T1000 (cell line): ENCODE measurements at places on chromosomes 2 and 18.

GRCh38 chr2:96207073-96207773 is 1.4 kb downstream of the STARD7 start:
- DNase-seq: no peak

- no peak for DNase-seq
These were observed 57.1 kb upstream of the RNF152 start for GRCh38 chr18:61949946-61950345.

DNA sequence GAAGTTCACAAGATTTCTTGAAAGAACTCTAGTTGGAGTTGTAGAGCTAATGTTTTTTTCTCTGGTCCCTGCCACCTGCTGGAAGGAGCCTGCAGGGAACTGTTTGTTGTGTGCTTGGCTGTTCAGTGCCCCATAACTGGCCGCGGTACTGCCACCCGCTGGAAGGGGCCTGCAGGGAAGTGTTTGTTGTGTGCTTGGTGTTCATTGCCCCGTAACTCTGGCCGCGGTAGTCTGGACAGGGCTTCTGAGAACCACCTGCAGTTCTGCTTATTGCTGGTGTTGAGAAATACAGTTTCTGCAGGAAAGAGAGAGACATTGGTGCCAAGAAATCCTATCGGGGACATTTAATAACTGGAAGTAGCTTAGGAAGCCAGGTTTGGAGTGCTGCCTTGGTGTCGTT is 58.1 kb downstream of the AGAP1 start:
- peak; percentile 6 for DNase-seq

GRCh38 chr18:36264283-36264682 is 33.2 kb upstream of the FHOD3 start:
- DNase-seq: no peak

- DNase-seq: no peak
These were observed 89.2 kb downstream of the ZBTB7C start for GRCh38 chr18:48319801-48320638.

GRCh38 chr2:116319935-116320334 is 1494.6 kb upstream of the DDX18 start:
- DNase-seq: no peak

- DNase-seq: no peak
These were observed 177.8 kb upstream of the EPAS1 start for GRCh38 chr2:46119453-46119852.

GRCh38 chr18:73933685-73934084 is 213.9 kb downstream of the FBXO15 start:
- DNase-seq: no peak

DNA sequence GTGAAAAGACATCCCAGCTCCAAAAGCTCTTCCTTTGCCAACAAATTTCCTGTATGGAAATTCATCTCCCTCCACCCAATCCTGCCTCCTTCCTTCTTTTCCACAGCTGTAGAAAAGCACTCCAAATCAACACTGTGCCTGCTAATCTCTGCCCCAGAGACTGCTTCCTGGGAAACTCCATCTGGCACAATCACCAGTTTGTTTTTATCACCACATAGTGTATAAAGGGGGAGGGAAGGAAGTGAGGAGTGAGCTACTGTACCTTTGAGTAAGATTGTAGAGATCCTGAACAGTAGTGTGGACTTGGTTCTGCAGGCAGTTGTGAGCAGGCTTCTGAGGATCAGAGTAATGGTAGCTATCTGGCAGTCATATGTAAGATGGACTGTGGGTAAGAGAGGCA is 14.7 kb upstream of the FAM237A start:
- DNase-seq: no peak

DNA sequence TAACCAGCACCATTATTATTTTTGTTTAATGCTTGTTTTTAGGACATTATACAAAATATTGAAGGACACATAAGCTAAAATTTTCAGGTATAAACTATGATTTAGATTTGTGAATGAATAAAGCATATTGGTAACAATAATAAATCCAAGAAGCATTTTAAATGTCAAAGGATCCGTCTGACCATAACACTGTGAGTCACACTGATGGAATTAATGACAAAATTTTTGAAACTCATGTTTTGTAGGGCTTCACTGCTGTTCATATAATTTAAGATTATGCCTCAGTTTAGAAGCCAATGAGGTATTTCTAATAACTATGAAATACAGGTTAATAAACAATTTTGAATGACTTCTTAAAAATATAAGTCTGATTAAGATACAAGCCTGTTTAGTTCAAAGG is 124.6 kb downstream of the TMEFF2 start:
- no peak for DNase-seq

- no peak for DNase-seq
These were observed 450.4 kb upstream of the TCF4 start for GRCh38 chr18:56038171-56039030.

DNA sequence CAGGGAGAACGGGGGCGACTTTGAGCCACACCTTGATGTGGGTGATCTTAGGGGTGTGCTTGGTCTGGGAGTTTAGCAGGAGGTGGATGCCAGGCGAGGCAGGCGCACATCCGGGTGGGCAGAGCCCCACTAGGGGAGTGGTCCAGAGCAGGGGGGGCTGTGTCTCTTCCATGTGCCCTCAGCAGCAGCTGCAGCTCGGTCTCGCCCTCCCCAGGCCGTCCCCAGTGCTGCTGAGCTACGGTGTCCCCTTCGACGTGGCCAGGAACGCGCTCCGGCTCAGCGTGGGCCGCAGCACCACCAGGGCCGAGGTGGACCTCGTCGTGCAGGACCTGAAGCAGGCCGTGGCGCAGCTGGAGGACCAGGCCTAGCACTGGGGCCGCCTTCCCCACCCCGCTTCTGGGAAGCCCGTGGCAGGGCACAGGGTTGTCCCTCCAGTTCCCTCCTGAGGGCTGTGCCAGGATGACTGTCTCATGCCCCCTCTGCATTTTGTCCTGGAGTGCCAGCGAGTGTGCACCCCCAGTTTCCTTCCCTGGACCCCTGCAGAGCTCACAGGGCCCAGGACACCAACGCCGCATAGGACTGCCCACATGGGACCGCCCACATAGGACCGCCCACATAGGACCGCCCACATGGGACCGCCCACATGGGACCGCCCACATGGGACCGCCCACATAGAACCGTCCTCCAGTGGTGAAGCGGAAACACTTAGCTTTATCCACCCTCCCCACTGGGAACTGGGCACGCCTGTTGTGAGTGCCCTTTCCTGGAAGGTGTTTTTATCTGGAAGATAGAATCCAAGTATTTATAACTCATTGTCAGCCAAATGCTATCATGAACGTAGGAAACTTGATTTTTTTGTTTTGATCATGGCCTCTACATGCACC is 1.9 kb upstream of the ESPNL start:
- peak; percentile 17 for DNase-seq

- DNase-seq: no peak
These were observed 206.0 kb downstream of the MGAT5 start for GRCh38 chr2:134459706-134460406.

DNA sequence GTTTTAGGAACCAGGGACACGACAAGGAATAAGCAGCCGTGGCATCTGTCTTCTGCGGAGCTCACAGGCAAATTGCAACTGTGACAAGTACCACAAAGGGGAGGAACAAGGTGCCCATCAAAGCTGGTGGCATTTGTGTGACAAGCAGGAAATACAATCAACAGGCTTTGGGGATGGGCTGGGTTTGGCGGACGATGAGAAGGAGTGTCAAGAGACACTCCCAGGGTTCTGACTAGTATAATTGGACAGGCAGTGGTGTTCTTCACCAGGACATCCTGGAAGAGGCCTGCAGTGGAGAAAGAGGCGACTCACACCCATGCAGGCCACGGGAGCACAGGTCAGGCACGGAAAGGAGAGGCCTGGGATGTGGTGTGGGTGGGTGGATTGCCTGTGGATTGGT is 14.2 kb upstream of the SPATA3 start:
- no peak for DNase-seq

DNA sequence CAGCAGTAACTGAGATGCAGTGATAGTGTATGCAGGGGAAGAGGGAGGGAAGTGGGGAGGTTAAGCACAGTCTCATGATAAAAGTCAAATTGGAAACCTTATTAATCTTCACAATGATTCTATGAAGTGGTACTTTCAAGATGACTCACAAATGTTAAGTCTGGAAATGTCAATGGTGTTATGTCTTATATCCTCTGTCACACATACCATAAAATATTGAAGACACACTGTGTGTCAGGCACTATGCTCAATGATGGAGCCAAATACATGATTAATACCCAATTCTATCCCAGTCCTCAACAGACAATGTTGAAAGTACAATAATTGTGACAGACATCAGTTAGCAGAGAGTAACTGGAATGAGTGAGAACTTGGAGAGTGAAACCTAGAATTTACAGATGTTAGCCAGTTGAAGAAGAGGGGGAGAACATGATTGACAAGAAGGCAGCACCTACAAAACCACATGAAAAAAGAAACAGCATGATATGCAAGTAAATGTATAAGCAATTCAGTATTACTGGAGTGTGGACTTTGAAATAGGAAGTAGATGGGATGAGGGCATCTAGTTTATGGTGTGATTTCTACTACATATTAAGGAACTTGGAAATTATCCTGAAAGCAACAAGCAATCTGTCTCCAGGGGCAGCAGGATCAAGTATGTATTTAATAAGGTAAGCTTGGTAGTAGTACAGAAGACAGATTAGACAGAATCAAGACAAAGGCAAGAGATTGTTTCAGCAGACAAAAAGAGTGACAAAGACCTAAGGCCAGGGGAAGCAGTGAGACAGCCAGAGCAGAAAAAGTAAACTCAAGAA is 107.6 kb downstream of the STRN start:
- DNase-seq: no peak

GRCh38 chr2:98134172-98135005 is 47.4 kb downstream of the VWA3B start:
- peak; percentile 13 for DNase-seq

GRCh38 chr2:68774569-68775271 is 40.1 kb downstream of the ARHGAP25 start:
- DNase-seq: no peak

- no peak for DNase-seq
These were observed 9.3 kb upstream of the TBC1D8 start for GRCh38 chr2:101160454-101160853.

DNA sequence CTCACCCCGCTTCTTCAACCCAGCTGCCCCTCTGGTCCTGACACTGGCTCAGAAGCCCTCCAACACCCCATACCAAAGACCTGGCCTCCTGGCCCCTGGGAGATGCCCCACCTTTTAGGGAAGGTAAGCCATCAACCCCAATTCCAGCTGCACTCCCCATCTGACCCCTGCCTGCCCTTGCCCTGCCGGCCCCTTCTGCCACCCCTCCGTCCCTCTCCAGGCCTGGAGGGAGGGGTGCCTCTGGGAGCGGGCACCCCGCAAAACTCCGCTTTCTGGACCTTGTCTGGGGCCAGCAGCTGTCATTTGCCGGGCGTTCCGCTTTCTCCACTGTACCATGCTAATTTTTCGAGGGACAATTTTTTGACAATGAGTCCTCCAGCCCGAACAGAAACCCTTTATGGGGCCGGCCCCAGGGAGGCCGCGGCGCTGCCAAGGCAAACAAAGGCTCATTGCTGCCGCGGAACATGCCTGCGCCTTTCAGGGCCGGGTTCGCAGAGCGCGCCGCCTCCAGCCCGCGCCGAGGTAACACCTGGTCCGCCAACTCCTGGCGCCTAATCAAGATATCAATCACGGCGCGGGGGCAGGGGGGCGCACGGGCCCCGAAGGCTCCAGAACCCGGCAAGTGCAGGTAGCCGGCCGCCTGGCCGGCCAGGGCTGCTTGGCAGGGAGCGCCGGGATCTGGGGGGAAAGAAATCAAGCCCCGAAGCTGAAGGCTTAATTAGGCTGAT is 96.0 kb downstream of the INHBB start:
- DNase-seq: no peak

DNA sequence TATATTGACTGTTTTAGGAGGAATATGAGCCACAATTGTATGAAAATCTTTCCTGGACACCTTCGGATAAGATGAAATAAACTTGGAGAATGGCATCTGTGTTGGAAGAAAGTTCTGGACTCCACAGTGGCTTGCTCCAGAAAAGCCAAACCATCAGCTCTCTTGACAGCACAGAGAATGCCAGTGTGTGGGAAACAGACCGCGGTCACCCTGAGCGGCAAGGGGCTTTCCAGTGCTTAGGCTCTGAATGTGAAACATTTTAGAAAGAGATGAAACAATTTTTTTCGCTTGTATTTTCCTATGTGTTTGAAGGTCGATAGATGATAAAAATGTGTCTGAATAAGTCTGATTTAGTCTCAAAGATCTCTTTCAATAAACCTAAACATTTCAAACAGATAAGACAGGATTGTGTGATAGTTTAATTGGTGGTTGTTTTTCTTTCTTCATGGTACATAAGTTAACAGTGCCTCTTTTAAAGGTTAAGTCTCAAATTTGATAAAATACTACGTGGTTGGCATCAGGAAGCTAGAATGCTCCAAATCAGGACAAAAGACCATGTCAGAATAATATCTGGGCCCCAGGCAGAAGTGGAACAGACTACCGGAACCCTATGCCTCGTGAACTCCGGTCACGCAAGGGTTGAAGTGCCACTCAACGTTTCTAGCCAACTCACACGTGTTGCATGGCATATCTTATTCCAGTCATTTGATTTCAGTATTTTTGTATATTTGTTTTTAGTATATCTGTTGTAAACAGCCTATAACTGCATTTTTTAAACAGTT is 28.9 kb downstream of the PTGR3 start:
- DNase-seq: no peak

DNA sequence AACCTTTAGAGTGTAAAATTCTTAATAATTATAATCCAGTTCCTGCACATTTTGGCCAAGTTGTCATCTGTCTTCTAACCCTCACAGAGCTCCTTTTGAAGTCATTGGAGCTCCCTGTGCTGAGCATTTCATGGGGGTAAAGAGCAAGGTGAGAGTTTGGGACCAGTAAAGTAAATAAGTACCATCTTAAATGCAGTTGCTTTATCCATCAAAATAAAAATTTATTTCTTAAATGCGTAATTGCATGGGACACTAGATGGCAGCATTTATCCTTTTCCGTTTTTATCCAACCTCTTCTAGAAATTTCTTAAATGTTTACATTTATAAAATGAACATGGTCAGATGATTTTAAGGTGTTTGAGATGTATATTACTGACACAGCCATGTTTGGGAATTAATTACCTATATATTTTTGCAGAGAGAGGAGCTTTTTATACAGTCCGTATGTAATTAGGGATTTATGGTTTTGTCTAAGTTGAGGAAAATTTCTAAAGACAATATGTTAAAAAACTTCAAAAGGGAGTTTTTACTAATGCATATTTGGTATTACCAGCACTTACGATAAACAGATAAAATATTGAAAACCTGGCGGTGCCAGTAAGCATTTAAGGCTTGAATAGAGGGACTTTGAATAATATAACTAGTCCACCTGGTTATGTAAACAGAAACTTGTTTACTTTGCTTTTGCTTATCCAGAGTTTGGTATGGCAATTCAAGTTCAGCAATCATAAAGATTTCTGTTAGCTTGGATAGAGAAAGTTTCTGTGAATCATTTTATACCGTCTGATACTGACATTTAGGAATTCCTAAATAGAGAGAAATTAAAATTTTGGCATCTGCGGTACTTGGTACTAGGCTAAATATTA is 54.5 kb downstream of the ACSL3 start:
- DNase-seq: no peak

DNA sequence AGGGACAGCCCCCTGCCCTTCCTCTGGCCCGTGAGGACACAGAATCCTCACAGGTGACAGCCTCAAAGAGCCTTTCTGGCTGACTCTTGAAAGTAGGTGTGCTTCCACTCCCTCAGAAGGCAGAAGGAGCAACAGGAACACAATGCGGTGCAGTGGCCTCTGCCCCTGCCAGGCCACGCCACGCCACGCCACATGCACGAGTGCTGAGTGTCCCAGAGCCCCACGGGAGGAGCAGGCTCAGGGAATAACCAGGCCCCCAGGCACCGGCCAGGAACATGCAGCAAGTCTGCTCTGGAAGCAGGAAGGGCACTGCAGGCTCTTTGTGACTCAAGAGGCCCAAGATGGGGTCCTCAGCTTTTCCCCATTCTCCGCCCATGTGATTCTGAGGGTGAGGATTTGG is 18.1 kb upstream of the CCDC74B start:
- DNase-seq: no peak
